ENCODE measurements at places on chromosomes 3 and 15. TPM values are rescaled to one million over a fixed set of nuclear protein-coding genes. Genes with fewer than 3 reads are reported as not detected.
A peak's percentile ranks its signal among the peaks of the same experiment; 100 is the strongest.

DNA sequence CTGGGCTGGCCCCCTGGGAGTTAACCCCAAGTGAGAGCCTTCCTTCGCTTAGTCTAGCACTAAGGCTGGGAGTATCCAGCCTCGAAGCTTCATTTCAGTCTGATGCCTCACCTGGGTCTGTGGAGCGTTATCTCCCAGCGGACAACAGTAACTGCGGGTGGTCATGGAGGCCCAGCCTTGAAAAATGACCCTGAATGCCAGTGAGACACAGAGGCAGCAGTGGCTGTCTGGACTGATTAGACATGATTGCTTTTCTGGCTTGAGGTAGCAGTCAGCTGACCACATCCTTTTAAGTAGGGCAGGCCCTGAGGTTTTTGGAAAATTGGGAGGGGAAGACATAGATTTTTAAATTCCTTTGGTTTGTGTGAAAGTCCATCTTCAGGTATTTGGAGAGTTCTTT, 28.2 kb upstream of the TRIM59 start:
- no peak for DNase-seq

DNA sequence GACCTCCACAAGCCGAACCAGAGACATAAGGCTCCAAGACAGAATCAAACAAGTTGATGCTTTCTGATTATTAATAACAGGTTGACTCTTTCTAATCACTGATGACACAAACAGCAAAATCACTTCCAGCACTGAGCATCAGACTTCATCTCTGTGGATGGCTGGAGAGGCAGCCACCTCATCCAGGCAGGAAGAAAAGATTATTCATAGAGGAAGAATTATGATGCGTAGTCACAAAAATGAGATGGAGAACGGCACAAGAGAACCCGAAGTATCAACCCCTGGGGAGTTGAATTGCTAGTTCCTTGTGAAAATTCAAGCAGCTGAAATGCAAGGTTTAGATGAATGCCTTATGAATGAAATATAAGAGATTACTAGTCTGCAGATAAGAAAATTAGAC, 49.9 kb upstream of the LMCD1 start:
- no peak for DNase-seq

DNA sequence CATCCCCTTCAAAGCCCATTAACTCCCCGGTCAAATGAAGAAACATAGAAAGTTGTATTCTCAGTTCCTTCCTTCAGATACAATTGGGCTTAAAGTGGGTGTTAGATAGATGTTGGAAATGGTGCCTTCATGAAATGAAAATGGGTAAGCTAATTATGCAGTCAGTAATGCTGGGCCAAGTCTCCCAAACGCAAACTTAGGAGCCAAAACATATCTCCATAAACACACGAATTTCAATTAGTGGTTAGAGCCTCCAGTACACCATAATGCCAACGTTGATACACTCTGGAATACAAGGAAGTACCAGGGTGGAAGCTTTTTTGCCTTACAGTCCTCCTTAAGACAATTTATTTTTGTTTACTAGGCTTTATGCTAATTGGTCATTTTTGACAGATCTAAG, 1059.0 kb downstream of the TUSC7 start:
- no peak for DNase-seq

DNA sequence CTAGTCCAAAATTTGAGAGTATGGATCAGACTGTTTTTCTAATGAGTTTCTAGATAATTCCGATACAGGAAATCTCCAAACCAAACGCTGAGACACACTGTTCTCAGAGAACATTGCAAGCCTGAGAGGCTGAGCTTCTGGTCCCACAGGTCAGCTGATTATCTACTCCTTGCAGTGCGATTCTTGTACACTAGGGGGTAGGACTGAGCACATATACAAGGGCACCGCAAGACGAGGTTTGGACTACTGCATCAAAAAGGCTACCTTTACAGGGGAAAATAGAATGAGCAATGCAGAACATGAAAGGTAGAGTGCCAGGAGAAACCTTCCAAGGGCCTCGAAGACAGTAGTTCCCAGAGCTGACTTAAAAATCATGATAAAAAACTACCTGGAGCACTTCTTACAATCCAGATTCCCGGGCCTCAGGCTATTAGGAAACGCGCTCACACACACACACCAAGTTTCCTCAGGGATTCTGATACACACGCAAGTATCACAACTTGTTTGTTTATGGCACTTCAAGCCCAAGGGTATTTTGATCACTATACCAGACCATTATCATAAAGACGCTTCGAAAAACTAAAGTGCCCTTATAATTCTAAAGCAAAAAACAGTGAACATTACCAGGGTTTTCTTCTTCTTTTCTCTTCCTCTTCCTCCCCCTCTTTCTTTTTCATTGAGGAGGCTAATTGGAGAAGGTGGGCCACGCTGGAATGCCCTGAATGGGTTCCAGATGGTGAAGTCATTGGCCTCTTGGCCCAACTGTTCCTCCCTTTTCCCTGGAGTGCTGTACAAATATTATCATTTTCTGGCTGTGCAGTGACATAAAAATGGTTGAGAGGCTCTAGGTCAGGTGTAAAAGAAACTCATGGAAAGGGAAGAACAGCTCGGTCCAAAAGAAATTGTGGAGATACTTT, 61.8 kb downstream of the SLC12A8 start:
- no peak for DNase-seq

GRCh38 chr15:65583701-65584100, 27.2 kb downstream of the INTS14 start:
- DNase-seq, result peak; percentile 22

GRCh38 chr3:98901119-98901391, 440 bp downstream of the DCBLD2 start:
- peak; percentile 55 for DNase-seq

Gene CHRNA7
- polyA plus RNA-seq, result 19.5 TPM

Gene DLL4
- 19.7 TPM for polyA plus RNA-seq

Gene TAGLN3
- polyA plus RNA-seq, result 3.5 TPM

Gene DPPA2
- polyA plus RNA-seq, result not detected

All from right lung (tissue), 10 donors.